ENCODE measurements at places on chromosomes 13 and 19.

DNA sequence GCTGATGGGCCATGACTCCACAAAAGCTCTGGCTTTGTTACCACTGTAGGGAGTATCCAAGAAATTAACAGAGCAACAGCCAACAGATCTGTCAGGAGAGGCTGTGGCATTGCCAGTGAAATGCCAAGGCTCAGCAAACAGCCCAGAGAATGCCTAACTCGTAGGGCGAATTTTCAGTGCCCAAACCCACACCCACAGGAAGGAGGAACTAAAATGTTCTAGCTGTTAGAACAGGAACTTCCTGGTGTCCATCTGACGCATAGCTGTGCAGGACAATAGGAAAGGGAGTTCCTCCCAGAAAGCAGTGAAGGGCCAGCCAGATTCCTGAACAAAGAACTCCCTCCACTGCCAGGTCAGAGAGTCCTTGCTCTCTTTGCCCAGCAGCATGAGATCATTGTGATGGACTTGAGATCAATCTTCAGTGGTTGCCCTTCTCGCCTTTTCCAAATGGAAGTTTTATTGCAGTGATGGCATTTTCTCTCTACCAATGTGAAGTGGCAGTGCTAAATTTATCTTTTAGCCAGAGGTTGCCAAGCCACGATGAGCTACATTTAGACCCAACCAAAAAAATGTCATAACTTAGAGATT, 224.2 kb upstream of the STARD13 start:
- DNase-seq = peak; percentile 90

GRCh38 chr13:41854758-41855157, 106.2 kb downstream of the VWA8 start:
- no peak for DNase-seq

DNA sequence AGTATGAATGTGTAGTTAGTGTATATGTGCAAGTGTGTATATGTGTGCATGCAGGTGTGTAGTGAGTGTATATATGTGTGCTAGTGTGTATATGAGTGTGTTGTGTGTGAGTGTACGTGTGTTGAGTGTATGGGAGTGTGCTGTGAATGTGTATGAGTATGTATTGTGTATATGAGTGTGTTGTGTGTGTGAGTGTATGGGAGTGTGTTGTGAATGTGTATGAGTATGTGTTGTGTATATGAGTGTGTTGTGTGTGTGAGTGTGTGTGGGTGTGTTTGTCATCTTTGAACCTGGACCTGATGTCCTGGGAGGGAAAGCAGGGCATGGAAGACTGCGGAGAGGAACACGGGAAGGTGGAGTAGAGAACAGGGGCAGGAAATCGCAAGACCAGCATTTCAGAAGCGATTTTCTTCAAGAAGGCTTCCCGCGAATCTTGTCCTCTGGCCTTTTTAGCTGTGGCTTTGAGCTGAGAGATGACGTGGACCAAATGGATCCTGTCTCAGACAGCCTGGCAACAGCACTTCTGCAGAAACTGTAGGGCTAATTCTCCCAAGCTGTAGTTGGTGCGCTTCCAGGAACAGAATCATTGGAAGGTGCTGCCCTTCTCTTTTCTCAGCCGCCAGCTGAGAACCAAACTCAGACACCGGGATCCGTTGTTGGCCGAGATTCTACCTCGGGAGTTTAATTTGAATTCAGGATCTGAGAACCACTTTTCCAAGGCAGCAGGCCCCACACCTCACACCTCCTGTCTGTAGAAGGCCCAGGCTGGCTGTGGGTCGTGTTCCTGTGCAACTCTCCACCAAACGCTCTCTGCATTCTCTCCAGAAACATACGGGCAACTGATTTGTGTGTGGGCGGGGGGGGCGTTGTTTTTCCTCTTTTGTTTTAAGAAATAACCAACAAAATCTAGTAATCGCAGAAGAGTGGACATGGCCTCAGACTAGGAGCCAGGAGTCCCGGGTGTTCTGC, 94.7 kb upstream of the RAP2A start:
- DNase-seq = no peak

DNA sequence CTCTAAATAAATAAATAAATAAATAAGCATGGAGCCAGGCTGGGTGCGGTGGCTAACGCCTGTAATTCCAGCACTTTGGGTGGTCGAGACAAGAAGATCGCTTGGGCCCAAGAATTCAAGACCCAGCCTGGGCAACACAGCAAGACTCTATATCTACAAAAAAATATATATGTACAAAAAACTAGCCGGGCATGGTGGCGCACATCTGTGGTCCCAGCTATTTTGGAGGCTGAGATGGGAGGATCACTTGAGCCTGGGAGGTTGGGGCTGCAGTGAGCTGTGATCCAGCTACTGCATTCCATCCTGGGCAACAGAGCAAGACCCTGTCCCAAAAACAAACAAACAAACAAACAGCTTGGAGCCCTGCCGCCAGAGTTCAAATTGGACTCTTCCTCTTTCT, 2.7 kb downstream of the ACTMAP start:
- DNase-seq = no peak
